ENCODE measurements at places on chromosomes 16 and 17.

DNA sequence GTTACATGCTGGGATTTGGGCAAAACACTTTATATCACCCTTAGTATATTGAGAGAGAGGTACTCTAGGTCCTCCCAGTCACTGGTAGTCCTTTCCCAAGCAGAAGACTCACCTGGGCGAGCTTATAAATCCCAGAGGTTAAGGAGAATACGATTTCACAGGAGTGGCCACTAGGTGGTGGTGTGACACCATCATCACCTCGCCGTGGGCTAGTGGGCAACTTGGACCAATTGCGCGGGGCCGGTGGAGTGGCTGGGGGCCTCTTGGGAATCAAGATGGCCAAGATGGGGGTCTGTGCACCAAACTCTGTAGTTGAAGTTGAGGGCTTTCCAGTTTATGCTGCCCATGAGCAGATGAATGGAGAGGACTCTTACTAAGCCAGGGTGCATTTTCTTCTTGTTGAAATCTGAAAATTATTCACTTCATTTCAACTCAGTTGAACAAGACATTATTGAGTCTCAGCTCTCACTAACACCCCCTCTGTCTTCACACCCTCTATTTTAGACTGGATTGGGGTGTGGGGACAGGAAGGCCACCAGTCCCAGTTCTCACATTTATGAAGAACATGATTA lies 38.2 kb upstream of the PIRT start:
- peak; percentile 21 for DNase-seq

GRCh38 chr16:80914379-80915078 lies 92.2 kb downstream of the CMC2 start:
- no peak for DNase-seq

DNA sequence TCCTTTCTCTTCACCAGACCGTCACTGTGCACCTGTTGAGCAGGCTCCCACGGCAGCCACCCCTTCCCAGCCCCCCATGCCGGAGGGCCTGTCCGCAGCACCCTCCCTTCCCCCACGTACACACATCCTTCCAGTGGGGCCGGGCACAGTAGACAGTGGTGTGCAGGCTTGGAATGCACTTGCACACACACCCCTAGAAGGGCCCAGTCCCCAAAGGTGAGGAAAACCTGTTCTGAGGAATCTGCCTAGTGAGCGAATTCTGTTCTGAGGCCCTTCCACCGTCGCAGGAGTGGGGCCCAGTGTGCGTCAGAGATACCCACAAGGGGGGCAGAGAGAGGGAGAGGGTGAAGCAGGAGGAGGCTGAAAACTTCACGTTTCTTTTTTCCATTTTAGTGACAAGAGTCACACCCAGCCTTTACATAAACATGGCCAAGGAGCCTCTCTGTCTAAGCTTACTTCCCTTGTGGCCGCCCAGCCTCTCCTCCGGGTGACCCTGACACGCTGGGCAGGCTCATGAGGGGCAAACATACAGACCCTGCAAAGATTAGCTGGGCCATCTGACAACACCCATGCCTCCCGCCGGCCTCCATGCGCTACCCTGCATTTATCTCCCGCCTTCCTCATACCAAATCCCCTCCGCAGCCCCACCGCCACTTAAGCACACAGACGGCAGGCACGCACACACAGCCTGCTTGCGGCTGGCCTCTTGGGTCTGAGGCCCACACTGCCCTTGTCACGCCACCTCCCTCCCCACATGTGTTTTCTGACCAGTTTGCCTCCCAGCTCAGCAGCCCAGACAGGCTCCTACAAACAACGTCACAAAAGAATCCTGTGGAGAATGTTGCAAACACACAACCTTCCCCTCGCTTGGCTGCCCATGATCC lies 1.8 kb downstream of the ZBTB4 start:
- DNase-seq = peak; percentile 41

GRCh38 chr17:82603981-82604448 lies 44.2 kb downstream of the WDR45B start:
- peak; percentile 76 for DNase-seq

GRCh38 chr17:65515512-65515911 lies 45.9 kb downstream of the AXIN2 start:
- DNase-seq = no peak

GRCh38 chr17:28682655-28683054 lies 20.6 kb downstream of the SUPT6H start:
- DNase-seq = no peak

GRCh38 chr17:42027961-42028790 lies 8.3 kb downstream of the NKIRAS2 start:
- DNase-seq = no peak

GRCh38 chr17:34368196-34368945 lies 5.3 kb upstream of the CCL1 start:
- no peak for DNase-seq

DNA sequence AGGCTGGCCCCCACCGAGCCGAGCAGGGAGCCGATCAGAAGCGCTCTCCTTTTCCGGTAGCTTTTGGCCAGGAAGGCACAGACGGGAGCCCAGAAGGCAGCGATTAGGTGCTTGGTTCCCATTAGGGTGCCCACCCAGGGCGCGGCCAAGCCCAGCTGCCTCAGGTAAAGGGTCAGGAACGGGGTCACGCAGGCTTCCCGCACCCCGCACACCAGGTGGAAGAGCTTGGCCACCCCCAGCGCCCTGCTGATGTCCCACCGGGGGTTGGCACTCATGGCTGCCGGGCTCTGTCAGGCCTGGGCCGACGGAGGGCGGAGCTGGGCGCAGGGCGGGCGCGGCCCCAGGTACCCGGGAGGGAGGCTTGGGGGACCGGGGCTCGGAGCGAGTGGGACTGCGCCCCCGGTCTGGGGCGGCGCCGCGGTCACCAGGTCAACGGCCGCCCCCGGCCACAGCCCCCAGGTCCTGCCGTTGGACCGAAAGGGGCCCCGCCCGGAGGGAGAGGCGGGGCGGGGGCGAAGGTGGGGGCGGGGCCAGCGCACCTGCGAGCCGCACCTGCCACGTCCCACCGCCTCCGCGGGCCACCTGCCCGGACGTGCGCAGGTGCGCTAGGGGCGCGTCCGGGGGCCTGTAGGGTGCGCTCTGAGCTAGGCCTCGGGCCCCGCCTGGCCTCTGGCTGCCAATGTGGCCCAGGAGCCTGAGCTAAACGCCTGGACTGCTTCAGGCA lies at the start of gene MFSD6L:
Gene MFSD6L (minus strand): TSS at position 520 of the 724 bp plus-strand sequence. CDS start 245 bp downstream, at position 275.
- DNase-seq = no peak

DNA sequence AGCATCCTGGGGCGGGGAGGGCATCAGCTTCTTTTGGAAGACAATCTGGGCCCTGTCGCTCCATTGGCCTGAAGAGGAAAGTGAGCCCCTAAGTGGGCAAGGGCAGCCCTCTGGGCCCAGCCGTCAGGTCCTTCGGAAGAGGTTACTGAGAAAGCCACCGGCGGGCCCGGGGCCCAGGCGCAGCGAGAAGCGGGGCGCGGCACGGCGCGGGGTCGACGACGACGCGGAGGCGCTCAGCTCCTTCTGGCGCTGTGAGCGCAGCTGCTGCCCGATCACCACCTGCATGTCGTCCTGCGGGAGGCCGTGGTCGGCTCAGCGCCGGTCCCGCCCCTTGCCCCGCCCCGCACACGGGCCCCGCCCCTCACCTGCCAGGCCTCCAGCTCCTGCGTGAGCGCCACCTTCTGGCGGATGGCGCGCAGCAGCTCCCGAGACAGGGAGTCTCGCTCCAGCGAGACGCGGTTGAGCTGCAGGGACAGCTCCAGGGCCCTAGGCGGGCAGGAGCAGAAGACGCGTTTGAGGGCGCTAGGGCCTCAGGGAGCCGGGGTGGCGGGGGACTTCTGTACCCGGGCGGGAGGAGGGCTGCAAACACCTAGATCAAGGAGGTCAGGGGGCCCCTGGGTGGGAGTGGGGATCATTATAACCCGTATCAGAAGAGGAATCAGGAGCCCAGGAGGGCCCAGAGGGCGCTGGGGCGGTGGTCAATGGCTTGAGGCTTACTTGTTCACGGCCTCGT lies 4.3 kb downstream of the THOC6 start:
- peak; percentile 85 for DNase-seq

DNA sequence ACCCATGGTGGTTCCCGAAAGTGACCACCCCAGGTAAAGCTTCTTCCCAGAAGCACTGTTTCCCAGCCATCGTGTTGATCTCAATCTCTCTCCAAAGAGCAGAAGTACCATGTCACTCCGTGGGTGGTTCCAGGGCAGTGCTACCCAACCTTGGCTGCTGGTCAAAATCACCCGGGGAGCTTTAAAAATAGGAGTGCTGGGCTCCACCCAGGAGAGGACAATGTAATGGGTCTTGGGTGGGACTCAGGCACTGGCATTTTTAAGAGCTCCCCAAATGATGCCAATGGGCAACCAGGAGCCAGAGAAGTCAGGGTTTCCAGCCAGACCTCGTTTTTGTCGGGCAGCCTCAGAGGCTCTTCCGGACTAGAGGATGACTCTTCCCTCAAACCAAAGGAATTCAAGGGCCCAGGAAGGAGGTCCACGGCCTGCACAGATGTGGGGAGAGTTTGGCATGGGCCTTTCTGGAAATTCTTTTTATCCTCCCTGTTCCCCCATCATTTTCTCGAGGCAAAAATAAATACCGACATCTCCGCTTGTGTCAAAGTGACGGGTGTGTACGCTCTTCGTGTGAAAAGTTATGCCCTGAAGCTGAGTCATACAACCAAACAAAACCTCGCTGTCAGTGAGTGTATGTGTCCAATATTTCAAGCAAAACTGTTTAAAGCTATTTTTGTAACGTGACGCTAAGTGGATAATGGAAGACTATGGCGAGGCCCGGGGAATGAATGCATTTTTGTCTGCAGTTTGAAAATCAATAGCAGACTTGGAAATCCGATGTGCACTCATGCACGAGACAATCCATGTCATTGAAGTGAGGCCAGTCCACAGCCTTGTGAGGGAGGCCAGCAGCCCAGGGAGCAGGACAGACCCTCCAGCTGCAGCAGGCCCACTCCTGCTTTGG lies 364.1 kb downstream of the FOXL1 start:
- DNase-seq = no peak

- DNase-seq = no peak
These were observed 73.0 kb downstream of the BCAS3 start for GRCh38 chr17:60750640-60751039.

GRCh38 chr16:17432901-17433576 lies 37.7 kb downstream of the XYLT1 start:
- no peak for DNase-seq

GRCh38 chr17:77709594-77709993 lies 248.9 kb upstream of the TNRC6C start:
- no peak for DNase-seq

DNA sequence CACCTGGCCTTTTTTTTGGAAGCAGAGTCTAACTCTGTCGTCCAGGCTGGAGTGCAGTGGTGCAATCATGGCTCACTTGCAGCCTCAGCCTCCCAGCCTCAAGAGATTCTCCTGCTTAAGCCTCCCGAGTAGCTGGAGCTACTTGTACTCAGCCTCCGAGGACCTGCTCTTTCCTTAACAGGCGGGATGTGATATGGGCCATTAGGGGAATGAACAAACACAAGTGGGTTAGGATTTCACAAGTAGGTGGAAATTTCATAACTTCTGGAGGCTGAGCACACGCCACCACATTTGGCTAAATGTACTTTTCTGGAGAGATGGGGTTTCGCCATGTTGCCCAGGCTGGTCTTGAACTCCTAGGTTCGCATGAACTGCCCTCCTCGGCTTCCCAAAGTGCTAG lies 4.1 kb downstream of the PAM16 start:
- no peak for DNase-seq

- no peak for DNase-seq
These were observed 11.6 kb downstream of the SLC13A2 start for GRCh38 chr17:28485049-28485448.

- no peak for DNase-seq
These were observed 55.6 kb downstream of the TMC6 start for GRCh38 chr17:78072961-78073360.

- DNase-seq = no peak
These were observed 64.6 kb downstream of the ARHGAP44 start for GRCh38 chr17:12853921-12854320.

DNA sequence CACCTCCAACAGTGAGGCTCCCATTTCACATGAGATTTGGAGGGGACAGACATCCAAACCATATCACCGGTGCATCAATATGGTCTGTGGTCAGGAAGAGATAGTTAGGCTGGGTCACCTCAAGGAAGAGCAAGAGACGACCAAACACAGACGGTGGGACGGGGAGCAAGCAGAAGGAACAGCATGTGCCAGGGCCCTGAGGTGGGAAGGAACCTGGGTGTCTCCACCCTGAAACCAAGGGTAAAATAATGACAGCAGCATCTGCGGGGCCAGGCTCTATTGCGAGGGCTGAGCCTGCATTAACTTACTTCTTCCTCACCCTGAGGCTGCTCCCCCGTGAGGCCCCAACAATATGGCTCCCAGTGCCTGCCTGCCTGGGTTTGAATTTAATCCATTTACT lies 8.9 kb upstream of the PRSS21 start:
- DNase-seq = no peak

DNA sequence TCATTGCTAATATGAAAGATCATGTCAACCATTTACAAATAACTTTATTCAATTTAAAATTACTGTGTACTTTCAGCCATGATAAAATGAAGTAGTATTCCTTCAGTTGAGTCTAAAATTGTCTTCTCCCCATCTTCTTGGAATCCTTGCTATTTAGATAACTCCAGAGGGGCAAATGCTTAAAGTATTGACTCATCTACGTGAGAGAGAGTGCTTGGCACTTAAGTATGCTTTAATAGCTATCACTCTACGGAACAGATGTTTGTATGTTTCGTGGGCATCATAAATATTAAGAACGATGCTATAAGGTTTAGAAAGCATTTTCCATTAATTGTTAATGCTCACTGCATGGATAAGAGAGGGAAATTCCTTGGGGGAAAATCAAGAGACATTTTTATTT lies 69.3 kb upstream of the MED13 start:
- DNase-seq = no peak

GRCh38 chr16:89407925-89408300 lies 82.4 kb downstream of the ANKRD11 start:
- DNase-seq = no peak

- DNase-seq = no peak
These were observed 284.5 kb downstream of the MAF start for GRCh38 chr16:79316004-79316458.

- no peak for DNase-seq
These were observed 44.3 kb upstream of the PVALEF start for GRCh38 chr17:81120695-81121621.

DNA sequence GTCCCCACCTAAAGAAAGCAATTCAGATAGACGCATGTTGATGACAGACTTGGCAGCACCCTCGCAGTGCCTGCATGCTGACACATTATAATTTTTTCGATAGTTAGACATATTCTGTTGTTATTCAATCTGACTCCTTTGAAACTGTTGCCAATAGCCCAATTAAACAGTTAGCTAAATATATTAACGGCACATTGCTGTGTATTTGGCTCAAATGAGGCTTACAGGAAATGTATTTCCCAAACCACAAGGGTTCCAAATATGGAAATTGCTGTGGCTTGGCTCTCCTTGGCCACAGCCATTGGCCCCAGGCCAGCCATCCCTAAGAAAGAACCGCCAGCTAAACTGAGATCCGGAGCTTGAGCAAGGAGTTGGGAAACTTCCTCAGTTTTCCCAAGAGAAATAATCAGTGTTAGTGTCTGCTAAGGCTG lies 31.1 kb downstream of the C16orf82 start:
- peak; percentile 64 for DNase-seq

Data from heart right ventricle (tissue), 16 donors.